ENCODE measurements at places on chromosomes 4 and X. TPM values are rescaled to one million over a fixed set of nuclear protein-coding genes. Genes with fewer than 3 reads are reported as not detected.

- H3K4me3 ChIP-seq: no peak overlapping the region
- no peaks in the 10 kb centered on the region for H3K27me3 ChIP-seq
- DNase-seq: no peak
- peaks cover 10% of the 10 kb centered on the region for H3K36me3 ChIP-seq
Observed at GRCh38 chrX:96971812-96972211, 88.1 kb downstream of the RPA4 start.

GRCh38 chr4:77618383-77619241 is 13.0 kb downstream of the CXCL13 start:
- H3K4me1 ChIP-seq: peaks cover 8% of the 10 kb centered on the region
- H3K27ac ChIP-seq: no peak overlapping the region
- peak; percentile 79 for DNase-seq
- no peaks in the 10 kb centered on the region for H3K27me3 ChIP-seq

DNA sequence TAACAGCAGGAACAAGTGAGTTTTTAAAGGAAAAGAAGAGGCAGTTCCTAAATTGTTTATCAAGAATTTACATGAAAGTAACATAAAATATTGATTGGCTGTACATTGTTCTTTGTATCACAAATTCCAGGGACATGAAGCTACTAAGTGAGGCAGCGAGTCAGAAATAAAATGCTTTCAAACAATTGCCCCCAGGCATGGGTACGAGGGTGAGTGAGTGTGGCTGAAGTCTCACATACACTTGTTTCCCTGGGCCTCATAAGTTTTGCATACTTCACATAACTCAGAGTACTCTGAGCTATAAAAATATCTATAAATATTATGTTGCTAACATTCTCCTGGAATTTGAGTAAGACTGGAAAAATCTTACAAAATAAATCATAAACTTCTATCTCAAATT is 511.6 kb upstream of the PRKX start:
- no peak overlapping the region for H3K27ac ChIP-seq
- H3K4me3 ChIP-seq: no peak overlapping the region
- no peak for DNase-seq
- no peaks in the 10 kb centered on the region for H3K27me3 ChIP-seq
- peaks cover 3% of the 10 kb centered on the region for H3K4me1 ChIP-seq

GRCh38 chrX:118189628-118190027 is 73.0 kb upstream of the KLHL13 start:
- H3K4me1 ChIP-seq: no peaks in the 10 kb centered on the region
- H3K27me3 ChIP-seq: no peaks in the 10 kb centered on the region
- H3K36me3 ChIP-seq: no peaks in the 10 kb centered on the region
- no peak overlapping the region for H3K4me3 ChIP-seq

- no peak overlapping the region for H3K4me3 ChIP-seq
- H3K36me3 ChIP-seq: no peaks in the 10 kb centered on the region
- no peaks in the 10 kb centered on the region for H3K27me3 ChIP-seq
- H3K27ac ChIP-seq: no peak overlapping the region
- H3K4me1 ChIP-seq: no peaks in the 10 kb centered on the region
Observed at GRCh38 chr4:83974111-83974780, 438.3 kb downstream of the GPAT3 start.

GRCh38 chr4:152886201-152886600 is 49.9 kb upstream of the FHDC1 start:
- no peak overlapping the region for H3K27ac ChIP-seq
- peaks cover 11% of the 10 kb centered on the region for H3K36me3 ChIP-seq
- no peak for DNase-seq

DNA sequence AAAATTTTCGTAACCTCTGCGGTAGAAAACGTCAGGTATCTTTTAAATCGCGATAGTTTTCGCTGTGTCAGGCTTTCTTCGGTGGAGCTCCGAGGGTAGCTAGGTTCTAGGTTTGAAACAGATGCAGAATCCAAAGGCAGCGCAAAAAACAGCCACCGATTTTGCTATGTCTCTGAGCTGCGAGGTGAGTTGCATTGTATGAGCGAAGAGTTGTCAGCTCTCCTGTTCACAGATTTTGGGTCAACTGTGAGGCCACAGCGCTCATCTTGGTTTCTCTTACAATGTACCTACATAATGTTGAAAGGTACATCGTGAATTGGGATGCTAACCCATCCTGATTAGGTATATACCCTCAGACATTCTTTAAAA is 486 bp downstream of the CLCN3 start:
- peak overlapping the region; percentile 100 for H3K27ac ChIP-seq
- peaks cover 17% of the 10 kb centered on the region for H3K4me1 ChIP-seq
- no peaks in the 10 kb centered on the region for H3K36me3 ChIP-seq
- peak overlapping the region; percentile 95 for H3K4me3 ChIP-seq
- no peak for DNase-seq
- H3K27me3 ChIP-seq: no peaks in the 10 kb centered on the region

- no peaks in the 10 kb centered on the region for H3K36me3 ChIP-seq
- DNase-seq: peak; percentile 40
- H3K4me1 ChIP-seq: peaks cover 37% of the 10 kb centered on the region
- H3K27ac ChIP-seq: no peak overlapping the region
- H3K4me3 ChIP-seq: peak overlapping the region; percentile 61
- peaks cover 92% of the 10 kb centered on the region for H3K27me3 ChIP-seq
Observed at GRCh38 chr4:41865306-41865980, 69.8 kb upstream of the TMEM33 start.

GRCh38 chrX:135543172-135543571 is 22.7 kb downstream of the INTS6L start:
- no peak overlapping the region for H3K4me3 ChIP-seq
- DNase-seq: no peak
- H3K4me1 ChIP-seq: peaks cover 16% of the 10 kb centered on the region

GRCh38 chr4:94256144-94256783 is 48.6 kb downstream of the SMARCAD1 start:
- no peak overlapping the region for H3K27ac ChIP-seq
- H3K36me3 ChIP-seq: peaks cover 23% of the 10 kb centered on the region
- H3K4me1 ChIP-seq: no peaks in the 10 kb centered on the region

DNA sequence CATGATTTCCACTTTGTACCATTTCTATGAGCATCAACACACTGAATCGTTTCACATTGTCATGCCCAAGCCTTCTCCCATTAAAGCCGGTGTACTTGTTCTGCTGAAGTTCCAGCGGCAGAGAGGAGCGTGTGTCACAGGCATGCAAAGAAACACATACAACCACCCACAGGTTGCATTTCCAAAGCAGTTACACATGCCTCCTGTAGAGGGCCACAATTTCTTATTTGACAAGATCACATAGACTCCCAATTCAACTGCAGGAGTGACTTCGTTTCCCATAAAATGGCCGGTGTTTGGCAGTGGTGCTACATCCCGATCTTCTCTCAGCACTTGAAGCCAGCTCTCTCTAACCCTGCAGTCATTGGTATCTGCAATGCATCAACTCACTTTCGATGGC is 992.6 kb downstream of the NLGN4X start:
- no peak overlapping the region for H3K4me3 ChIP-seq
- no peak overlapping the region for H3K27ac ChIP-seq
- peaks cover 6% of the 10 kb centered on the region for H3K4me1 ChIP-seq
- H3K27me3 ChIP-seq: no peaks in the 10 kb centered on the region
- peak; percentile 9 for DNase-seq

- H3K36me3 ChIP-seq: peaks cover 66% of the 10 kb centered on the region
- H3K27ac ChIP-seq: peak overlapping the region; percentile 92
- peak; percentile 52 for DNase-seq
- no peak overlapping the region for H3K4me3 ChIP-seq
- peaks cover 29% of the 10 kb centered on the region for H3K4me1 ChIP-seq
Observed at GRCh38 chr4:77022560-77023179, 53.1 kb downstream of the CCNI start.

DNA sequence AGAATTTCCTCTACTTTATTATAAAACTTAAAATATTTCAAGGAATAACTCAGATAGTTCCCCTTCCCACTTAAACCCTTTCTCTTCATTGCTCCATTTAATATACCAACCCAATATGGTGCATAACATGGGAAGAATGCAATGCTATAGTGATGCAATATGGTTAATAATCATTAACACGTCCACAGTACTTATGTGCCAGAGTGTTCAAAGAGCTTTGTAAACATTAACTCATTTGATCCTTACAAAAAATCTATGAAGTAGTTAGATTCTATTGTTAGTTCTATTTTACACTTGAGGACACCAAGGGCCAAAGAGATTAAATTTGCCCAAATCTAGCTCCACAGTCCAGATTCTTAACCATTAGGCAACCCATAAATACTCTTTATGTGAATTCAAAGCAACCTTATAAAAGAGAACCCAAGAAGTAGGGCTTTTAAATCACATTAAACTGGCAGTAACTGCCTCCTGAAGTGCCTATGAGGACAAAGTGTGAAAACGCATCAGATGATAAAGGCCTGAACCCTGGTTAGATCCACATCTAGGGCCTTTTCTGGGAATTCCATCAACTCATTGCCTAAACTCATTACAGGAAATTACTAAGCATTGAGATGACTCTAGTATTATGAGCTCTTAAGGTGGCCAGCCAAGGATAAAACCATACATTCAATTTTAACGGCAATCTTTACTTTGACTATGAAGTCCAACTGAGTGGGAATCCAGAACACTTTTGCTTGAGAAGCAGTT is 94.3 kb downstream of the AREG start:
- DNase-seq: no peak
- H3K36me3 ChIP-seq: no peaks in the 10 kb centered on the region
- H3K4me3 ChIP-seq: no peak overlapping the region
- no peaks in the 10 kb centered on the region for H3K27me3 ChIP-seq
- H3K4me1 ChIP-seq: no peaks in the 10 kb centered on the region
- no peak overlapping the region for H3K27ac ChIP-seq

DNA sequence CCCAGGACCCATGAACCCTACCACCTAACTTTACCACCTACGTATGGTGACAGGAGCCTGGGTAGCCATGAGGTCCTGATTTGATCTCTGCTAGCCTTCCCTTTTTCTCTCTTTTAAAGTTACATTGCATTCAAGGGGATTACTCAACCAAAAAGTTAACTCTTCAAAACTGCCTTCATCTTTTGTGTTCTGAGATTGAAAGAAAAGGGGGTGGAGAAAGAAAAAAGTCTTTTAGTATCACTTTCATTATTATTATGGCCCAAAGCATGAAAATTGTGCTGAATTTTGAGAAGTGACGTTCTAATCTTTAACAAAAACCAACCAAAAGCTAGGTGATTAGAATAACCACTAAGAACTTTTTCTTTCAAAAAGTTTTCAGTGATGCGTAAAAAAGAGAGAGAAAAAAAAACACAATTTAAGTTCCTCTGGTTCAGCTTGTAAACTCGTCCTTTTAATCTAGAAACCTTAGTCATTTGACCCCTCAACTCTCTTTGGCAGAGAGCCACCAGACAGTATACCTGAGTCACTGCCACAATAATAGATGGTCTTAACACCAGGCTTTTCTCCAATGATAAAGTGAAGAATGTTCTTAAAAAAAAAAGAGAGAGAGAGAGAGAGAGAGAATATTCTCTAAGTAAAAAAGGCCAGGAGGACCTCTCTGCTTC is 347.4 kb upstream of the FGF13 start:
- DNase-seq: no peak
- H3K36me3 ChIP-seq: 0 out of 2 replicates have a peak, but pooled peaks cover 3% of the 10 kb centered on the region
- H3K4me1 ChIP-seq: no peaks in the 10 kb centered on the region
- H3K27me3 ChIP-seq: no peaks in the 10 kb centered on the region
- H3K4me3 ChIP-seq: no peak overlapping the region

GRCh38 chrX:9530848-9531274 is 66.0 kb downstream of the TBL1X start:
- H3K27me3 ChIP-seq: no peaks in the 10 kb centered on the region
- peak; percentile 69 for DNase-seq
- H3K36me3 ChIP-seq: no peaks in the 10 kb centered on the region
- H3K27ac ChIP-seq: peak overlapping the region; percentile 95

DNA sequence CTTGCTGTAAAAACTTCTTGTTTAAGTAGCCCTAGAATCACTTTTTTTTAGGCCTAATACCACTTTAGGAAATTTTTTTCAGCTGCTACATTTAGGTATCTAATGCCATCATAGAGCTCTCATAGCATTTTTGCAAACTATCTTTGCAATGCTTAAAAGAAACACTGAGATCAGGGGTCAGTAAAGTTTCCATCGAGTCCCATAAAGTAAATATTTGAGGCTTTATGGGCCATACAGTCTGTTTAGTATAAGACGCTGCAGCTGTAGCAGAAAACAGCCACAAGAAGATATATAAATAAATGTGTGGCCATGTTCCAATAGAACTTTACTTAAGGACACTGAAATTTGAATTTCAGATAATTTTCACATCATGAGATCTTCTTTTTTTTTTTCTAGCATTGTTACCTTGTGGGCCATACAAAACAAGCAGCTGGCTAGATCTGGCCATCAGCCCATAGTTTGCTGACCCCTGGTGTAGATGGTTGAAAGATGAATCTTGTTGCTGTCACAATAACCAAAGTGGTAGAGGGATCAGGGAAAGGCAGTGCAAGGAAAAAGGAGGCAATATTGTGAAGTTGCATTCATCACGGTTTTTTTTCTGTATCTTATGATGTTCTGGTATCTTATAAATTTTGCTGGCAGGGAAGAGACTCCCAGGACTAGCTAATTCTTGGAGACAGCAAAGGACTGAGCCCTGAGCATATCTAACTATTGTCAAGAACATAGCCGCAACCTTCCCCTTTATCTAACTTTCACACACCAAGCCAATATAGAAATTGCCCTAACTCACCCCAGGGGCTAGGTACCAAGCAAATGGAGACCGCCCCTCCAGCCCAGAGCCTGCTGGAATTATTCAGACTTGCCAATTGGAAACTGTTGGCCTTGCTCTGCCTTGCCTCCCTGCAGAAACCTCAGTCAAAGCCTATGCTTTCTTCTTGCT is 46.6 kb downstream of the RASGEF1B start:
- peaks cover 10% of the 10 kb centered on the region for H3K36me3 ChIP-seq
- H3K27ac ChIP-seq: peak overlapping the region; percentile 68
- H3K4me3 ChIP-seq: no peak overlapping the region

GRCh38 chr4:102223461-102223860 is 121.8 kb downstream of the SLC39A8 start:
- DNase-seq: no peak
- no peak overlapping the region for H3K27ac ChIP-seq
- peaks cover 23% of the 10 kb centered on the region for H3K36me3 ChIP-seq
- H3K27me3 ChIP-seq: no peaks in the 10 kb centered on the region
- no peak overlapping the region for H3K4me3 ChIP-seq

DNA sequence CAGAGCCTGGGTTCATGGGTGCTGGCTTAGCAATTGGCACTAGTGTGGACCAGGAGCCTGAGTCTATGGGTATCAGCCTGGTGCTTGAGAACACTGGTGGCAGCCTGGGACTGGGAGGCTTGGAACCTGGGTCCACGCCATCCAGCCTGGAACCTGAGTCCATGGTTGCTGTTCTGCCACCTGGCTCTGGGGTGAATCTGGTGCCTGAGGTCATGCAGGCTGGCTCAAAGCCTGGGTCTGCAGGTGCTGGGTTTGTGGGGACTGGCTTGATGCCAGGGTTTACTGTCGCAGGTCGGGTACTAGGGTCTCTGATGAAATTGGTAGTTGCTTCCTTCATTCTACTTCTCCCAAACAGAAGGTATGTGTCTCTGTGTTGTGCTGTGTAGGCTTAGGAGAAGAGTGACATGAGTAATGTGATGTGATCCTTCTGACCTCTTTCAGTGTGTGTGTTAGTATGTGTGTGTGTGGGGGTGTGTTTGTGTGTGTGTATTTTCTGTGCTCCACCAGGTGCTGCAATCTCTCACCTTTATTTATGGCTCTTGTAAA is 517.0 kb upstream of the EPHA5 start:
- H3K27me3 ChIP-seq: no peaks in the 10 kb centered on the region
- H3K27ac ChIP-seq: no peak overlapping the region
- DNase-seq: no peak
- no peak overlapping the region for H3K4me3 ChIP-seq

CSAG3 gene
- total RNA-seq: 14.1 TPM

NOX1 gene
- not detected for total RNA-seq

KIAA1210 gene
- total RNA-seq: not detected

SULT1B1 gene
- total RNA-seq: 0.14 TPM

MTTP gene
- 0.26 TPM for total RNA-seq

IL21 gene
- not detected for total RNA-seq

CXCL6 gene
- 3.8 TPM for total RNA-seq

VSIG4 gene
- 0.25 TPM for total RNA-seq

SPANXB1 gene
- not detected for total RNA-seq

Measured in WTC11 (cell line).